ENCODE measurements at places on chromosomes 3 and 15. TPM values are rescaled to one million over a fixed set of nuclear protein-coding genes. Genes with fewer than 3 reads are reported as not detected.

DNA sequence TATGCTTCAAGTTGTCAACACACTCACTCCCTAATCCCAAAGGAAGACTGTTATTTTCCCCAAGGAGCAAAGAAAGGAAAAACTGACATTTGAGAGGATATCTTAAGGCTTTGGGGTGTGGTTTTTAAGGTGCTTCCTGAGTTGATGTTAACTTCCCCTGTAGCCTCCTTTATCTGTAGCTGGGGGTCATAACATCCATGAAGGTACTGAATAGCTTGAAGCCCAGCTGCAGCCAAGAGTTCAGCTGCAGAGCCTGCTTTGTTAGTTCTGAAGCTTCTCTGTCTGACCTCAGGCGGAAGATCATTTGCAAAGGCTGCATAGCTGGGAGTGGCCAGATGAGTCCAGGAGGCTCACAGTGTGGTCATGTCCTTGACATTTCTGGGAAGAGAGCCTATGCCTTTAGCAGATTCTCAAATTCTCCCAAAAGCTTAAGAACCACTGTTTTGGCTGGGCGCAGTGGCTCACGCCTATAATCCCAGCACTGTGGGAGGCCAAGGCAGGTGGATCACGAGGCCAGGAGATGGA lies 165.4 kb downstream of the SV2B start:
- no peak overlapping the region for H3K27ac ChIP-seq
- no peak for DNase-seq

DNA sequence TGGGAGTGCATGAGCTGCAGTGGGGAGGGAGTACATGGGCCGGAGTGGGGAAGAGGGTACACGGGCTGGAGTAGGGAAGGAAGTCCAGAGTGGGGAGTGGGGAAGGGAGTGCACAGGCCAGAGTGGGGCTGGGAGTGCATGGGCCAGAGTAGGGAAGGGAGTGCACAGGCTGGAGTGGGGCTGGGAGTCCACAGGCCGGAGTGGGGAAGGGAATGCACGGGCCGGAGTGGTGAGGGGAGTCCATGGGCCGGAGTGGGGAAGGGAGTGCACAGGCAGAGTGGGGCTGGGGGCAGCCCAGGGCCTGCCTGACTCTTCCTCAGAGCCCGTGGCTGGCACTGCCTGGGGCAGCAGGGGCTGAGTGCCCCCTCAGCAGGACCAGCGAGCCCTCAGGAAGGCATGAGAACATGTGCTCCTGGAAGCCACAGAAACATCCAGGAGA lies 40.7 kb downstream of the KLF15 start:
- H3K4me3 ChIP-seq, result no peak overlapping the region
- H3K36me3 ChIP-seq, result no peaks in the 10 kb centered on the region
- no peak overlapping the region for H3K27ac ChIP-seq
- no peaks in the 10 kb centered on the region for H3K4me1 ChIP-seq
- H3K27me3 ChIP-seq, result peaks cover 10% of the 10 kb centered on the region

- peaks cover 7% of the 10 kb centered on the region for H3K4me1 ChIP-seq
- DNase-seq, result no peak
- H3K36me3 ChIP-seq, result no peaks in the 10 kb centered on the region
- no peak overlapping the region for H3K4me3 ChIP-seq
- no peak overlapping the region for H3K27ac ChIP-seq
Measured at GRCh38 chr3:149363053-149363452, 14.4 kb downstream of the TM4SF1 start.

- no peak for DNase-seq
- H3K36me3 ChIP-seq, result peaks cover 3% of the 10 kb centered on the region
- no peak within 1 kb of the TSS for H3K4me3 ChIP-seq
- no peaks in the 10 kb centered on the region for H3K4me1 ChIP-seq
- H3K27me3 ChIP-seq, result no peaks in the 10 kb centered on the region
- H3K27ac ChIP-seq, result no peak within 1 kb of the TSS
Measured at GRCh38 chr3:132596816-132597433, at the start of gene ACKR4. Gene ACKR4 (plus strand): TSS chr3:132597270. CDS start chr3:132600398, 3,128 bp downstream.

GRCh38 chr15:63000706-63001105 lies 41.8 kb upstream of the TPM1 start:
- H3K4me1 ChIP-seq, result peaks cover 35% of the 10 kb centered on the region
- no peak overlapping the region for H3K4me3 ChIP-seq
- no peak overlapping the region for H3K27ac ChIP-seq

- H3K4me3 ChIP-seq, result no peak overlapping the region
- H3K36me3 ChIP-seq, result no peaks in the 10 kb centered on the region
- no peak for DNase-seq
Measured at GRCh38 chr3:141811348-141811747, 48.1 kb downstream of the GRK7 start.

GRCh38 chr15:91456251-91456718 lies 356.2 kb downstream of the SV2B start:
- H3K36me3 ChIP-seq, result no peaks in the 10 kb centered on the region
- H3K4me3 ChIP-seq, result no peak overlapping the region
- H3K27ac ChIP-seq, result peak overlapping the region; percentile 53
- no peak for DNase-seq
- peaks cover 7% of the 10 kb centered on the region for H3K4me1 ChIP-seq

GRCh38 chr15:74840851-74841775 lies 1.8 kb downstream of the ULK3 start:
- DNase-seq, result no peak
- peaks cover 10% of the 10 kb centered on the region for H3K4me1 ChIP-seq
- H3K36me3 ChIP-seq, result no peaks in the 10 kb centered on the region
- no peak overlapping the region for H3K27ac ChIP-seq
- H3K4me3 ChIP-seq, result peak overlapping the region; percentile 28
- H3K27me3 ChIP-seq, result no peaks in the 10 kb centered on the region

The ROBO1 gene
- 78.6 TPM for total RNA-seq
